ENCODE measurements at places on chromosomes 13 and 19.

- DNase-seq = no peak
Observed at GRCh38 chr13:103431856-103432255, 365.6 kb upstream of the SLC10A2 start.

- no peak for DNase-seq
Observed at GRCh38 chr19:47414469-47414868, 4.9 kb downstream of the MEIS3 start.

GRCh38 chr13:29884671-29885430 lies 34.4 kb upstream of the UBL3 start:
- DNase-seq = no peak

DNA sequence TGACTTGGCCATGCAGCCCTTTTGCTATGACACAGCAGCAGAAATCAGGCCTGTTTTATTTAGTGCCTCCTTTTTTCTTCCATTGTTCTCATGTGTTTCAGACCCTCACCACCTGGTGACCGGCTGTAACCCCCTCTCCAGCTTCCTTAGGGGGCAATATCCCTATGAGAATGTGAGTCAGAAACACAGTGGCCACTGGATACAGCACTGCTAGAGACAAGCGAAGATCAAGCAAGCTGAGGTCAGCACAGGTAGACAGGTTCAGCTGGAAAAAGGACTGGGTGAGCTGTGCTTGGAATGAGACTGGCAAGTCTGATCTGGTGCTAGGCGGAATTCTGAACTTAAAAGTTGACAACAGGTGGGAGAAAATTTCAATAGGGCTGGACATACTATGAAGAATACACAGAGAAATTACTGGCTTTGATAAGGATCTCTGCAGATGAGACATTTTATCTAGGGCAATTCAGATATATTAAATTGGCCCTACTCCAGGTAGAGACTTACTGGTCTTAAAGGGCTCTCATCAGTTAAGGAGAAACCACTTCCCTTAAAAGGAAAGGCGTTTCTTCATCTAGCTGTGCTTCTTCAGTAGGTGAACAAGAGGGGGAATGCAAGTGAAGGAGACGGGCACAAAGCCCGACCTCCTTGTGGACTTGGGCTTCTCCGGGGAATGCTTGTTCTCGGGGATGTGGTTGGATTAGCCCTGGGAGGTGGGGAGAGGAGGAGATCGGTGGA lies 83.3 kb downstream of the ERCC5 start:
- DNase-seq = no peak

DNA sequence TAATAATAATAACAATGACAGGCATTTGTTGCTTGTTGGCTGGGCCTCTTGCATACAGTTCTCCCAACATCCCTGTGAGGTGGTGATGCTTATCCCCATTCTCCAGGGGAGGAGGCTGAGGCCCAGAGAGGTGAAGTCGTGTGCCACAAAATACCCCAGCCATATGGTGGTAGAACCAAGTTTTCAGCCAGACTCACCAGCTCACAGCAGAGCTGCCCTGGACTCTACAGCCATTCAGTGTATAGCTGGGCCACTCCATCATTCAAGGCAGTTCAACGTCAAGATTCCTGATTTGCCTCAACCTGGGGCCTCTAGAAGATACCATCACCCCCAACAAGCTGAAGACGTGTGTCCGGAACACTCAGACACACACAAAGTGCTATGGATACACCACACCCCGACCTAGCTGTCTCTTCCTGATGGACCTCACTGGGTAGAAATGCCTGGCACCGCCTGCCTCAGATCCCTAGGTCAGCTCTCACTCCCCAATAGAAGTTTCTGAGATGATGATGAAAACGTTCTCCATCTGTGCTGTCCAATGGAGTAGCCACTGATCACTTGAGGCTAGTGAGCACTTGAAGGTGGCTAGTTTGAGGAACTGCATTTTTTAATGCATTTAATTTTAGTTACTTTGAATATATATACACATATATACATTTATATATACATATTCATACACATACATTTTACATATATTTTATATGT lies 4.3 kb upstream of the CEACAM19 start:
- DNase-seq = no peak

GRCh38 chr19:11535792-11536595 lies 2.7 kb upstream of the CNN1 start:
- DNase-seq = peak; percentile 62

Data from stimulated activated CD8-positive, alpha-beta memory T cell treated with anti-CD3 and anti-CD28 coated beads, Interleukin-7, amount 100 ng/mL, for 1 hour (primary cell).